ENCODE measurements at places on chromosomes 5 and 9.

DNA sequence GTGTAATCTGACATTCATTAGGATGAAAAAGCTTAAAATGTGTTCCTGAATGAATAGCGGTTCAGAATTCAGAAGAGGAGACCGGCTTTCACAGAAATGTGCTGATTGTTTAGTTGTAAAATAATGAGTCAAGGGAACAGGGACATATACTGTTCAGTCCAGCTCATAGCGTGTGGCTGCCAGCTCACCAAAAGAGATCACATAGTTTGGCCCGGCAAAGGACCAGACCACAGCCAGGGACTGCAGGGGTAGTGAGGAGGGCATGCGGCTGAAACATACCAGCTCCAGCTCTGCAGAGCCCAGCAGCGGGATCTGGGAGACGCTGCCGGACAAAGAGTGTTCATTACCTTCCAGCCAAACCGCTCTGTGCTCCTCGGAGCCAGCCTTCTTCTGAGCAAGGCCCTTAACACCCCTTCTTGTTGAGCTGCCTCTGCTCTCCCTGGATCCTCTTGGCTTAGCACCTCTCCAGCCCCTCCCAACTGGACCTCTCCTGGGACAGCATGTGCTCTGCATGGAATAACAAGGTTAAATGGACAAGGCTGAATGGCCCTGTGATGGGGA is 116.8 kb upstream of the CNTLN start:
- no peak for DNase-seq

DNA sequence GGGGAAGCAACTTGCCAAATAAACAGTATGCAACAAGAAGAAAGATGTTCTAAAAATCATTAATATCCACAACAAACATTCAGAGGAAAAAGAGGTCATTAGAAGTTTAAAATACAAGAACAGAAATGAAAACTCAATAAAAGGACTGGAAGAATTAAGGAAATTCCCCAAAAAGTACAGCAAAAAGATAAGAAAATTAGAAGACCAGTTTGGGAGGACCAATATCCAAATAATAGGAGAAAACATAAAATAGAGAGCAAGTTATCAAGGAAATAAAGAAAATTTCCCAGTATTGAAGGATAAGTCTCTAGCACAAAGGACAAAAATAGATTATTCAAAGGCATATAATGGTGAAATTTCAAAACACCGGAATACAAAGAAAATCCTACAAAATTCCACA is 21.9 kb downstream of the DIAPH1 start:
- DNase-seq, result no peak

- no peak for DNase-seq
These were observed 16.2 kb upstream of the GPBP1 start for GRCh38 chr5:57157666-57158065.

DNA sequence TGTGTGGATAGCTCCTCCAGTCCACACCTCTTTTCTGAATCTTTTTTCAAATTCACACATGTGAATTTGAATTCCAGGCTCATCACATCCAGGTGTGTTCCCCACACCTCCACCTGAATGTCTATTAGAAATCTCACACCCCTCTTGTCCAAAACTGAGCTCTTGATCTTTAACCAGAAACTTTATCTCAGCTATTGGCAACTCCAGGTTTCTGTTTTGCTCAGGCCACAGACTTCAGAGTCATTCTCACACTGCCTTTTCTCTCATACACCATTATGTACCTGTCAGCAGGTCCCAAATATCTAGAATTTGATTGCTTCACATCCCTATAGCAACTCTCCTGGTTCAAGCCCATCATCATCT is 11.6 kb downstream of the NIPSNAP3B start:
- no peak for DNase-seq

DNA sequence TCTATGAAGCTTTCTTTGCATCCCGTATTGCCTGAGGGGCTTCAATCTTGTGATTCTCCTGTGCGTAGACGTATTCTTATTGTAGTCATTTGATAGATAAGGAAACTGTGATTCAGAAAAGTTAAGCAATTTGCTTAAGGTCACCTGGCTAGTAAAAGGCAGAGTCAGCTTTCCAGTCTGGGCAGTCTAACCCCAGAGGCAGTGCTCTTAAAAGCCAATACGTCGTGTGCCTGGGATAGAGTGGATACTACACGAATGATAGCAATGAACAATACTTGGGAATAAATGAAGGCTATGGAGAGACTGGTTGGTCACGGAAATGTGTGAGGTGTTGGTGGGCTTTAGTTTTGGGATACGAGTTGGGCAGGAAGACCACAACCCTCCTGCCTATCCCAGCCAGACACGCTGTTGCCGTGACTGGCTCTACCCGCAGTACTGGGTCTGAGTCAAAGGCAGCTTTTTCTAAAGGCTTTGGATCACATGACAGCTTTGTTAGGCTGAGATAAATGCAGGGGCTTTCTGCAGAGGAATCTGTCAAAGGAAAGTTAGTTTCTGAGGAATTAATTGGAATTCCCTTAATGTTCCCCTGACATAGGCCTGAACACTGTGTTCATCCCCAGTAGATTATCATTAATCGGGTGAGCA is 302.6 kb downstream of the KIF4B start:
- no peak for DNase-seq

DNA sequence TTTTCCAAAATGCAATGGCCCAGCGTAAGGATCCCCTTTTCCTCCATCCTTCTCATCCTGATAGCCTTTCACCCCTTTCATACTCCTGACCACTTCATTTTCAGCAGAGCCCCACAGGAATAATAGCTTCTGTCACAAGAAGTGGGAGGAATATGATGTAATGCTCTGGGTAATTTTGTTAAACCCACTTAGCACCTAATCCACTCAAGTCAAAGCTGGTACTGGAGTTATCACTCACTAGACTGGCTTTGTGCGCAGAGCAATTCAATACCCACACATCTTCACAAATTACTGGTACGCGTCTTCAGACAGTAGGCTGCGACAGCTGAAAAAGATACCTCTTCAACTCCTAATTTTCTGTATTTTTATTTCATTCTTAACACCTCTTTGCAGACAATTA is 2232.8 kb upstream of the WWC1 start:
- DNase-seq, result no peak

DNA sequence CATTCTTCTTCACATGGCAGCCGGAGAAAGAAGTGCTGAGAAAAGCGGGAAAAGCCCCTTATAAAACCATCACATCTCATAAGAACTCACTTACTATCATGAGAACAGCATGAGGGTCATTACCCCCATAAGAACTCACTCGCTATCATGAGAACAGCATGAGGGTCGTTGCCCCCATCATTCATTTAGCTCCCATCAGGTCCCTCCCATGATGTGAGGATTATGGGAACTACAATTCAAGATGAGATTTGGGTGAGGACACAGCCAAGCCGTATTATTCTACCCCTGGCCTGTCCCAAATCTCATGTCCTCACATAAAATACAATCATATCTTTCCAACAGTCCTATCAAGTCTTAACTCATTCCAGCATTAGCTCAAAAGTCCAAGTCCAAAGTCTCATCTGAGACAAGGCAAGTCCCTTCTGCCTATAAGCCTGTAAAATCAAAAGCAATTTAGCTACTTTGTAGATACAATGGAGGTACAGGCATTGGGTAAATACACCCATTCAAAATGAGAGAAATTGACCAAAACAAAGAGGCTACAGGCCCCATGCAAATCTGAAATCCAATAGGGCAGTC is 79.1 kb downstream of the MROH2B start:
- DNase-seq, result no peak

DNA sequence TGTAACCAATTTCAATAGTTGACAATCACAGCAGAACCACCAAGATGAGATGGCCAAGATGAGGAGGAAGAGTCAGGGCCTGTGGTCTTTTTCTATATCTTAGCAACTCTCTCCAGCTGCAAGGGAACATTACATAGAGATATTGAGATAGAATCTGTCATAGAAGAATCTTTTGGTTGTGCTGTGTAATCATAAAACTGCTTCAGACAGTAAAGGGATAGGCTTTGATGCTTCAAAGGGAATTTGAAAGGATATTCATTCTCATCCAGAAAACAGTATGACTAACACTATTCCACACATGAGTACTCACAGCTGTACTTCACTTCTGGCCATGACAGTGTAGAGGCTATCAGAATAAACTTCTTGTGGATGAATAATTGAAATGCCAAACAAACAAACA is 145.9 kb downstream of the YIPF5 start:
- no peak for DNase-seq

- DNase-seq, result no peak
These were observed 1240.1 kb upstream of the WWC1 start for GRCh38 chr5:167051402-167051768.

DNA sequence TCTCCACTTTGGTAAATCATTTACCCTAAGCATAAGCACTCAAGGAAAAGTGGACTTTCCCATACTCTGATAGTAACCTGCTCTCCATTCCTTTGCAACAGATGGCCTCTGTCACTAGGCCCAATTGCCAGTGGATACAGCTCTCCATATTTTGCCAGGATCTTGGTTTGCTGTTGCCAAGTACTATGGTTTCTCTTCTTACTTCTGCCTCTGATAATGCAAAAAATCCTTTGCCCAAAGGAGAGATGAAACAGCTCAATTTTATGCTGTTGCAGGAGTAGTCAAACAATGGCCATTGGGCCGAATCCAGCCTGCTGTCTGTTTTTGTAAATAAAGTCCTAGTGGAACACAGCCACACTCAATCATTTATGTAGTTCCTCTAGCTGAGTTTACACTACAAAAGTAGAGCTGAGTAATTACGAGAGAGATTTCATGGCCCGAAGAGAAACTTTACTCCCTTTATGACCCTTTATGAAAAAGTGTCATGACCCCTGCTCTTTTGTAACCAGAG is 92.5 kb downstream of the HTR4 start:
- no peak for DNase-seq

GRCh38 chr9:93969328-93969661 is 14.1 kb upstream of the BARX1 start:
- DNase-seq, result no peak

DNA sequence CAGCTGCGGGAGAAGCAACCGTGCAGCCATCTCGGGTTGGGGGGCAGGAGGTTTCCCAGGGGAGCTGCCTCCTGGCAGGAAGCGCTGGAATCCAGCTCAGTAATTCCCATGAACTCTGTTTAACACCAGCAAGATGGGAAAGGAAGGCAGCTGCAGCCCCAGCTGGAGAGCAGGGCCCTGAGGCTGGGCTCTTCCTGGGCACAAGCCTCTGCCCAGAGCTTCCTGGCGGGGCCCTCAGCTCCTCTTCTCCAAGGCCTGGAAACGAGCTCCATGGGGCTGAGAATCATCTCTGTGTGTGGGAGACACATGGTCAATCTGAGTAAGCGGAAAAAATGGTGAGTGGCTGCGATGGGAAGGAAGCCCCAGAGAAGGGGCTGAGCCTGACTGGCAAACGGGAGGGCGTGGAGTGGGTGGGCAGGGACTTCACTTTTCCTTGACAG is 6.3 kb downstream of the MRPL36 start:
- DNase-seq, result no peak

GRCh38 chr9:18442629-18443491 is 31.1 kb upstream of the ADAMTSL1 start:
- DNase-seq, result peak; percentile 28

GRCh38 chr5:152393441-152393840 is 11.6 kb downstream of the NMUR2 start:
- no peak for DNase-seq
